Endodermal cell (in vitro differentiated cells): ENCODE measurements at places on chromosomes 1 and 21. TPM values are rescaled to one million over a fixed set of nuclear protein-coding genes. Genes with fewer than 3 reads are reported as not detected.

- no peaks in the 10 kb centered on the region for H3K36me3 ChIP-seq
- H3K4me3 ChIP-seq, result no peak overlapping the region
- DNase-seq, result no peak
These were observed 12.2 kb upstream of the CD2 start for GRCh38 chr1:116741836-116742565.

Gene MNDA
- not detected in 3 replicates for total RNA-seq

Gene FCGR3A
- not detected in 2 replicates for total RNA-seq

Gene BARHL2
- 0.18 TPM in 1 of 2 replicates, not detected in the other for total RNA-seq

DNA sequence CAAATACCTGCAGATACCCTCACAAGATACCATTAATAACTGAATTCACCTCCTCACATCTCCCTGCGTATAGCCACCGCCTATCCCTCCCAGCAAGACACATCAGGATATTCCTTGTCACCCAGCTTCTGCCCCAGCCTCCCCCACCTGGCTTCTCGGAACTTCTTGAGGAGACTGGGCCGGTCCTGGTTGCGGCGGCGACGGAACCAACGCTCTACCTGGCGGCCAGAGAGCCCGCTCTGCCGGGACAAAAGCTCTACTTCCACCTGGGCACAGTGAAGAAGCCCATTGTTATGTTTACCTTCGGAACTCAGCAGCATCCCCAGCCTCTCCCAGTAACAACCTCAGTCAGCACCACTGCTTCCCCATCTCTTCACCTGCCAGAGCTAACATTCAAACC is 6.7 kb downstream of the CERS2 start:
- H3K27ac ChIP-seq, result no peak overlapping the region
- no peaks in the 10 kb centered on the region for H3K27me3 ChIP-seq
- no peak overlapping the region for H3K4me3 ChIP-seq
- no peak for DNase-seq

GRCh38 chr1:212743901-212744475 is 44.3 kb upstream of the BATF3 start:
- no peak overlapping the region for H3K4me3 ChIP-seq
- H3K27me3 ChIP-seq, result no peaks in the 10 kb centered on the region
- H3K27ac ChIP-seq, result no peak overlapping the region
- H3K4me1 ChIP-seq, result peaks cover 8% of the 10 kb centered on the region

GRCh38 chr1:25619101-25619890 is 2.7 kb downstream of the MAN1C1 start:
- no peaks in the 10 kb centered on the region for H3K4me1 ChIP-seq
- H3K27me3 ChIP-seq, result peaks cover 37% of the 10 kb centered on the region
- DNase-seq, result peak; percentile 93
- no peak overlapping the region for H3K27ac ChIP-seq

Gene ANKRD35
- 0.88 and 1.2 TPM in 2 replicates for total RNA-seq

DNA sequence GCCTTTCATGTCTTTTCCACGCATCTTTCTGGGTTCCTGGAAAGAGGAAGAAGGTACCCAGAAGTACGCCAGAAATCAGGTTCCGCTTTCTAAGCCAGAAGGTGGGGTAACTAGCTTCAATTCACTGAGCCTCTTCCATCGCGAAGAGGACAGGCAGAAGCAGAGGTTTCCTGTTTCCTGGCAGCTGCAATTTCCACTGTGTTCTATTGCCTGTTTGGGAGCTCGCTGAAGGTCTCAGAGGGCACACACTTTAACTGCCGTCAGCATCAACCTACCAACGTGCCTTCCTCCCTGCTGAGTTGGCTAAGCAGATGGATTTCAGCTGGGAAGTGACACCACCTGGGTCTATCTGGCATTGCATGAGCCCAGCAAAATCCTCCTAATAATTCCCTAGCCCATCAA is 10.0 kb downstream of the NCF2 start:
- no peak overlapping the region for H3K27ac ChIP-seq
- H3K4me3 ChIP-seq, result no peak overlapping the region
- no peaks in the 10 kb centered on the region for H3K4me1 ChIP-seq
- H3K27me3 ChIP-seq, result no peaks in the 10 kb centered on the region

DNA sequence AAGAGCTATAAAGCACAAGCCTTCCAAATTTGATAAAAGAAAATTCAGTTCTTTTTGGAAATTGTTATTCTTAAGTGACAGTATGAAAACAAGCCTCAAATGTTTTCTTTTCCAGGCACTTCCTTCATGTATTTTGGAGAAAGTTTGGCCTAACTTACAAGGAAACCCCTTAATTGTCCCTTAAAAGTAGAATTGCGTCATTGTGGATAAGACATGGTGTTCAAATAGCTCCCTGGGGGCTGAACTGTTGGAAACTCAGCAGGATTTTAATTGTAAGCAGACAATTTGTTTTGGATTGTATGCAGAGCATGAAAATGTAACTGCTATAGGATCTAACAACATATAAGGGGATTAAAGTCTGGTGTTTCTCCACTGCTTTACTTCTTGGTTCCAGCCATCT is 35.4 kb upstream of the FGGY start:
- H3K4me3 ChIP-seq, result no peak overlapping the region
- H3K27ac ChIP-seq, result no peak overlapping the region
- DNase-seq, result no peak
- no peaks in the 10 kb centered on the region for H3K36me3 ChIP-seq
- H3K4me1 ChIP-seq, result no peaks in the 10 kb centered on the region

DNA sequence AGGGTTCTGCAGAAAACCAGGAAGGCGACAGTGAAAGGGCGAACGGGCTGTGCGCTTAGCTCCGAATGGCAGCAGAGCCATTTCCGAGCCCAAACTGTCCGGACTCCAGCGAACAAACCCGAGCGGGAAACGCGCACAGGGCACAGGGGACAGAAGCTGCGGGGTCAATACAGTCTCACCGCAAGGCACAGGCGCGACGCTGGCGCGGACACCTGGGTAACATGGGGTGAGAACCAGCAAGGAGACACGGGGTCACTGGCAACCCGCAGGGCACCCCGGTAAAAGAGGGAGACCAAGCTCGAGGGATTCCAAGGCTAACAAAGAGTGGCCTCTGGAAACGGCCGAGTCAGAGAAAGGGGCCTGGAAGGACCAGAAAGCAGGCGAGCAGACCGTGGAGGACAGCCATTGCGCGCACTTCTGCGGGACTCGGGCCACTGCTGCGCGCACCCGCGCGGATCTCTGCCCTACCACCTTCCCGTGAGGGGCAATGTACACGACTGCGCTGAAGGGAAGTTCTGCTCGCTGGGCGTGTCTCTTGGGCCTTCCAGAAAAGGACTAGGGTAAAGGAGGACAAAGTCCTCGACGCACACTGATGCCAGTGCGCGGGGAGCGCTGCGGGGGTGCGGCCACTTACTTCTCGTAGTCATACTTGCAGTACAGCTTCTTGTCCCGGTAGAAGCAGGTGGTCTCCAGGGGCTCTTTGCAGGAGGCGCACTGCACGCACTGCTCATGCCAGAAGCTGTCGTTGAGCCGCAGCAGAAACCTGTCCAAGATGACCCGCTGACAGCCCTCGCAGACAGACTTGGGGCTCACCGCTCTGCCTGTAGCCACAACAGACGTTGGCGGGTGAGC is 3.8 kb downstream of the LMX1A start:
- no peak overlapping the region for H3K27ac ChIP-seq
- peaks cover 97% of the 10 kb centered on the region for H3K27me3 ChIP-seq
- DNase-seq, result peak; percentile 82
- H3K4me3 ChIP-seq, result peak overlapping the region; percentile 78

DNA sequence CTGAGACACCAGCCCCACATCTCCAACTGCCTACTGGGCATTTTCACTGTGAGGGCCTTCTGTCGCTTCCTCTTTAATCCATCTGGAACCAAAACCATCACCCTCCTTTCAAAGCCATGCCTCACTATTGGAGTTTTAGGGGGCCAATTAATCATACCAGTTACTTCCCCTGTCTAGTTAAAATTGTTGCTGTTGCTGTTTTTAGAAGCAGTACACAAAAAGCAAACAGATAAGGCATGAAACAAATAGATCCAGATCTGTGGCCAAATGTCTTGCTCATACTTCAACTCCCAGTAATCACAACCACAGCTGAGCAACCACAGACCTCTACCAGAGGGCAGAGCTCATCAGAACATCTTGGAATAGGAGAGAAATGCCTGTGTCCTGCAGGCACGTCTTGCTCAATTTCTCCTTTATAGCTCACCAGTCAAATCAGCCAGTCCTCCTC is 133.8 kb upstream of the C1orf105 start:
- no peak overlapping the region for H3K4me3 ChIP-seq
- H3K27me3 ChIP-seq, result no peaks in the 10 kb centered on the region
- H3K27ac ChIP-seq, result no peak overlapping the region
- no peaks in the 10 kb centered on the region for H3K36me3 ChIP-seq
- H3K4me1 ChIP-seq, result no peaks in the 10 kb centered on the region

Gene HENMT1
- 5.8 and 7.4 TPM in 2 replicates for total RNA-seq

DNA sequence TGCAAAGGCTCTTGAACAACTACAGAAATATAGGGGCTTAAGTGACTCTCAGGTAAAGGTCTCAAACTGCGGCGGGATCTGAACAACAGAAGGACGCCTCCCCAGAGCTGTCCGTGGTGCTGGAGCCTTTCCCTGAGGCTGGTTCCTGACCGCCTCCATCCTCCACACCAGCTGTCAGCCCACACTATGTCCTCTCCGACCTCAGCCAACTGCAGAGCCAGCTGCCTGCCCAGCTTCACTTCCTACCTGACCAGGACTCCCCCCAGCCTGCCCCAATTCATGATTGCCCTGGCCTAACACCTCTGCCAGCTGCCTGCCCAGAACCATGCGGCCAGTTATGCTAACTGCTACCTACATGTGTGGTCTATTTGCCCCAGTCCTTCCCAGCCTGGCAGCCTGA is 63.6 kb upstream of the ZC3H12A start:
- H3K27ac ChIP-seq, result no peak overlapping the region
- no peak overlapping the region for H3K4me3 ChIP-seq
- H3K27me3 ChIP-seq, result no peaks in the 10 kb centered on the region
- H3K36me3 ChIP-seq, result no peaks in the 10 kb centered on the region

GRCh38 chr1:10474613-10475507 is at the start of gene PEX14:
TSS of gene PEX14 (plus strand) at chr1:10474950. CDS start at chr1:10474967, 17 bp downstream.
- DNase-seq, result peak; percentile 97
- peak within 1 kb of the TSS; percentile 95 for H3K4me3 ChIP-seq
- peaks cover 6% of the 10 kb centered on the region for H3K4me1 ChIP-seq

DNA sequence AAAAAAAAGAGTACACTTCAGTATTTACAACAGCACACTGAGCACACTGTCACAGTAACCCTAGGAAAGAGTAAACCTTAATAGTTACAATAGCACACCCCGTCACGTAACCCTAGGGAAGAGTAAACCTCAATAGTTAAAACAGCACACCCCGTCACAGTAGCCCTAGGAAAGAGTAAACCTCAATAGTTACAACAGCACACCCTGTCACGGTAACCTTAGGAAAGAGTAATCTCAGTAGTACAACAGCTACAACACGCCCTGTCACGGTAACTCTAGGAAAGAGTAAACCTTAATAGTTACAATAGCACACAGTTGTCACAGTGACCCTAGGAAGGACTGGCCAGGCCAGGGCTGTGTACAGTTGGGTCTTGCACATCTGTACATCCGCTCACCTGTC is 3.0 kb downstream of the CDK11A start:
- peaks cover 21% of the 10 kb centered on the region for H3K36me3 ChIP-seq
- DNase-seq, result no peak
- no peaks in the 10 kb centered on the region for H3K4me1 ChIP-seq
- H3K27me3 ChIP-seq, result no peaks in the 10 kb centered on the region

Gene SMYD3
- total RNA-seq, result 45.8 to 48.7 TPM (median 48.2 TPM) in 3 replicates

Gene CLCC1
- total RNA-seq, result 18.5 and 19.4 TPM in 2 replicates

DNA sequence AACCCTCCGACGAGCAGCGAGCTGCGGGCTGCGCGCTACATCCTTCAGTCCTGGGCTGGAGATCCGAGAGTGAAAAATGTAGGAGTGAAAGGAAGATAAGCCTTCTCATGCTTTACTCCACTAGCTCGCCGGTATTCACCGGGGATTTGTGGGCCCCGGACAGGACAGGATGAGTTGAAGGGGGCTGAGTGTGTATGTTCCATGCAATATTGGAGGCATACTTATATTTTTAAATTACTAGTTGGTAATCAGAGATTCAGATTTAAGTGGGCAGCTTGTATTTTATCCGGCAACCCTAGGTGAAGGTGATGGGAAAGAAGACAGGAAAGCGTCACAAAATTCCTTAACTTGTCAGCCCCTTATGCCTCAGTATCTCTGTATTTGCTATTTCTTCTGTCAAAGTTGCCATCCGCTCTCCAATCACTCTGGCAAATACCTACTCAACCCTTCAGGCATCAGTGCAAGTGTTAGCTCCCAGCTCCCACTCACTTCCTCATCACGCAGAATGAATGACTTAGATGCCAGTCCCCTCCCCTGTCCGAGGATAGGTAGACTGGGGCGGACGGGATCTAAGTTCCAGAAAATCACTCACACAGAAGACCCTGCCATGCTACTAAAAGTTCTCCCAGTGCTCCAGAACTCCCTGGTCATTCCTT is 503 bp upstream of the PIGM start:
- no peak overlapping the region for H3K27ac ChIP-seq
- H3K4me3 ChIP-seq, result peak overlapping the region; percentile 92
- DNase-seq, result no peak

DNA sequence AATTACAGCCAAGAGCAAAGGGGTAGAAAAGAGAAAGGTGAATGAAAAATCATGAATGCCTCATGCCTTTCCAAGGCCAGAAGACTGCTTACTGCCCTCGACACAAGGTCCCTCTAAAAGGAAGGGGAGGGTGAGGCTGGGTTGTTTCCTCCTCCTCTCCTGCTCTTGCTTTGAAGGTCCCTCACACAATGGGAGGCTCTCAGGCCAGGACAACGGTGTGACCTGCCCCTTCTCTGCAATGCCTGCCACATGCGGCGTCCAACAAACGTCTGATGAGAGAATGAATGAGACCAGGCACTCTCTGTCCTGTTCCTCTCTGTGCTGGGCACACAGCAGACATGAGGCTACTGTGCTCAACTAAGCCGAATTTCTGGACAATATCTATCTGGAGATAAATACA is 51.3 kb downstream of the SSBP3 start:
- H3K27me3 ChIP-seq, result no peaks in the 10 kb centered on the region
- DNase-seq, result peak; percentile 56
- H3K36me3 ChIP-seq, result peaks cover 92% of the 10 kb centered on the region
- peak overlapping the region; percentile 50 for H3K4me3 ChIP-seq
- H3K27ac ChIP-seq, result peak overlapping the region; percentile 55

Gene RPL11
- total RNA-seq, result 1,473 and 1,572 TPM in 2 replicates

DNA sequence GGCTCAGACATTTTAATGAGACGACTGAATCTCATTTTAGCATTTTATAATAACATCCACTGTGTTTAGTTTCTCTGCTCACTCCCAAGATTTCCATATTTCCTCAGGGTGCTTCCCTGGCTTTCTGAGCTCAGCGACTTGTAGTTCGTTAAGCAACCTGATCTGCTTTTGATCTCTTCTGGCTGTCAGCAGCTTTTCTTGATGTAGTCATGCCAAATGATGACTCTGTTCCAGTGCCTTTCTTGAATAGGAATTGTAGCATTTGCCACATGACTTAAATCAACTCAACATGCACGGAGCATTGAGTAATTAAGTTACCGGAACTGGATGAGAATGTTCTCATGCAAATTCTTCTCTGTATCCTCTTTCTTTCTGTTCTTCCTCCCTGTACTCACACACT is 246.1 kb downstream of the FMN2 start:
- no peaks in the 10 kb centered on the region for H3K4me1 ChIP-seq
- peaks cover 32% of the 10 kb centered on the region for H3K36me3 ChIP-seq

Gene TLR5
- total RNA-seq, result 0.45 TPM in 1 of 2 replicates, not detected in the other

Gene ETNK2
- 15.3 to 25.9 TPM (median 24.4 TPM) in 3 replicates for total RNA-seq
